ENCODE measurements at places on chromosomes 12 and 14.

DNA sequence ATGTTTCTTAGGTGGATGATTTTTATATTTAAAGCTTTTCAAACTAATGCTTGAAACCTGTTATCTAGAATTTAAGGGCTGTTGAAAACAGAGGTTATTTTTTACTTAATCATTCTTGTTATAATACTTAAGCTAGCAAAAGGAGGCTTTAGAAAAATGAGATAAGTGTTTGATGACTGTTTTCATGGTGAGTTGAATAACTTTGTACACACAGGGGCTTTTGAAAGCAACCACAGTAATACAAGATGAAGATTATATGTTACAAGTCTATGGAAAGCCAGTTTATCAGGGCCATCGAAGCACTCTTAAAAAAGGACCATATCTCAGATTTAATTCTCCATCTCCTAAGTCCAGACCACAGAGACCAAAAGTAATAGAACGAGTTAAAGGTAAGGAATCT, 33.3 kb downstream of the KIAA0586 start:
- DNase-seq: no peak

DNA sequence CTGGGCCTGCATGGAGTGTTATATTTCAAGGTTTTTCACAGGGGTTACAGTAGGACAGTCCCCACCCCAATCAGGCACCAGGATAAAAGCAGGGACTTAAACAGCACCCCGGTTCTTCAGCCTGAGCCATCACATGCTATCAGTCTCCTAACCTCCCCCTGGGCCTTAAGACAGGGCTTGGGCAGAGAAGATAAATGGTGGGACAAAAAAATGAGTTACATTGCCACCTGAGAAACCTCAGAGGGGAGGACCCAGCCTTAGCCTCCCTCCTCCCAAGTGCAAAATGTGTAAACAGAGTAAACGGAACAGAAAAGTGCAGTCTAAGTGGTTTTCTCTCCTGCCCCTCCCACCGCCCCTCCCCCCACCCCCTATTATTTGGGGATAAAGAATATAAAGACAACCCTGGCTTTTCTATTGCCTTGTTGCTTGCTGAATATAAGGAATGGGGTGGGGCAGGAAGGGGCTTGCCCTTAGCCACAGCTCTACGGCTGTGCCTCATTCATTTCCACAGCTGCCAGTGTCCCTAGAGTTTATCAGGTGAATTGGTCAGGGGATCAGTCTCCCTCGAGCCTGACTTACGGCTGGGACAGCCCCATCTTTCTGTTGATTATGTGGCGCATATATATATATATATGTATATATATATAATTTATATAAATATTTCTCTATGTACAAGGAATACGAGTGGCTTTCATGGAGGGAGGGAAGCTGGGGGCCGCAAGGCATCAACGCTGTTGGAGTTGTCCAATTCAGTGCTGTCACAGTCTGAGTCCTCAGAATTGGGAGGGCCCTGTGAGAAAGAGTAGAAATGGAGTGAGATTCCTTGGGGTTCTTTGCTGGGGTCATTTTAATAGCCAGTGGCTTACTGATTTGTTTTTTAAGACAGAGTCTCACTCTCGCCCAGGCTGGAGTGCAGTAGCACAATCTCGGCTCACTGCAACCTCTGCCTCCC, 18.5 kb downstream of the MAP3K12 start:
- no peak for DNase-seq

DNA sequence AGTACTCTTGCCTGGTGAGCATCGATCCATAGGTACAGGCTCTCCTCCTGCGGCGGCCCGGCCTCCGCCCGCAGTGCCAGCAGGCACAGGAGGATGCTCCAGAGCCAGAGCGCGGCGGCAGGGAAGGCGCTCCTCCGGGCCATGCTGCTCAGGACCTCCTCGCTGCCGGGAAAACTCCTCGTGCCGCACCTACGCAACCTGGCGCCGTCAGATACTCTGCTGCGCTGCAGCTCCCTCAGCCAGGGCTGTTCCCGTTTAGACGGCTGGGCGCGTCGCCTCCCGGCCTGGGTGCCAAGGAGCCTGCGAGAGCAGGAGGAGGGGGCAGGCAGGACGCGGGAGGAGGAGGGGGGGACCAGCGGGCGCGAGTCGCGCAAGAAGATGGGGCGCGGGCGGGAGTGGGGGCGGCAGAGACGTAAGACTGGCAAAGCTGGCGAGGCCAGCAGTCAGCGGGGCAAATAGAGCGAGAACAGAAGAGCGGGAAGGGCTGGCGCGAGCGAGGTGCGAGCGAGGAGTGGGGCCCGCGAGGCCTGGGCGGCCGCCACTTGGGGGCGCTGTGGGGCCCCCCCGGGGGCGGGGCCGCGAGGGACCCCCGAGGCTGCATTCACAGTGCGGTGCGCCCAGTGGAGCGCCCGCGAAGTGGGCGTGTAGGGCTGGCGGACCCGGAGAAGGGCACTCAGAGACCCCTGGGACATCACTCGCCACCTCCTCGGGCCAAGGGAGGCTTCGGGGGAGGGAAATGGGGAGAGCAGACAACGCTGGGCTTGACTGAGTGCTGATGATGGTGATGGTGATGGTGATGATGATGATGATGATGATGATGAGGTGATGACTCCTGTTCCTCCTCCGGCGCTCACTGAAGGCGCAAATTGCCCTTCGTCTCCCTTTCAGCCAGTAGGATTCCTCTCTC, at the start of gene WIF1:
WIF1 (minus strand) TSS at position 257 of the 907 bp plus-strand sequence; CDS start at position 143, 114 bp downstream.
- DNase-seq: peak; percentile 16

DNA sequence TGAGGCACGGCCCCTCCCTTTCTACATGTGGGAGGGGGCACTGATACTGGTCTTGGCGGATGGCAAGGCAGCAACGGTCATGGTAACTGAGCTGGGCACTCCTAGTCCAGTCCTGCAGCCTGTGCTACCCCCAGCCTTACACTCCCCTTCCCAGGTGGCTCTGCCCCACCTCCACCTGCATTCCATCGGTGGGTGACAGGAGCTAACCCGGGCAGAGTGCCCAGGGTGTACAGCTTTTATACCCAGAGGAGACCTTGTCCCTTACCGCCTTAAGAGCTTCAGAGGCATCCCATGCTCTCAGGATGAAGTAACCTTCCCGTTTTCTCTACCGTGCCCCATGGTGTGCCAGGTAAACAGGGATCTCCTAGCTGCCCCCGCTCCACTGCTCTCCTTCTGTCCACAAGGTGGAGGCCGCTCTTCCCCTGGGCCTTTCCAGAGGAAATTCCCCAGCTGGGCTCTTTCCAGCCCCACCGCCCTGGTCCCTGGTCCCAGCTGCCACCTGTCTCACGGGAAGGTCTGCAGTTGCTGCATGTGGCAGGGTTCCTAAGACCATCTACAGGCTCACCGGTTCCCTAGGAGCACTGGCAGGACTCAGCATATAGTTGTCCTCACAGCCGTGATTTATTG, 20.5 kb downstream of the BRI3BP start:
- DNase-seq: no peak

GRCh38 chr14:96424109-96424989, 32.4 kb downstream of the AK7 start:
- DNase-seq: peak; percentile 56

GRCh38 chr14:33602396-33602795, 348.5 kb downstream of the EGLN3 start:
- no peak for DNase-seq

Measured in CD14-positive monocyte (primary cell).